GM18507 (cell line): ENCODE measurements at places on chromosomes 13 and 19.

GRCh38 chr13:114015111-114015968 is 41.5 kb upstream of the C13orf46 start:
- DNase-seq, result no peak

- no peak for DNase-seq
Measured at GRCh38 chr19:13228561-13228960, 78.3 kb downstream of the IER2 start.

GRCh38 chr13:39530916-39531315 is 72.1 kb downstream of the LHFPL6 start:
- no peak for DNase-seq

- no peak for DNase-seq
Measured at GRCh38 chr13:104295537-104295936, 1229.3 kb upstream of the SLC10A2 start.

DNA sequence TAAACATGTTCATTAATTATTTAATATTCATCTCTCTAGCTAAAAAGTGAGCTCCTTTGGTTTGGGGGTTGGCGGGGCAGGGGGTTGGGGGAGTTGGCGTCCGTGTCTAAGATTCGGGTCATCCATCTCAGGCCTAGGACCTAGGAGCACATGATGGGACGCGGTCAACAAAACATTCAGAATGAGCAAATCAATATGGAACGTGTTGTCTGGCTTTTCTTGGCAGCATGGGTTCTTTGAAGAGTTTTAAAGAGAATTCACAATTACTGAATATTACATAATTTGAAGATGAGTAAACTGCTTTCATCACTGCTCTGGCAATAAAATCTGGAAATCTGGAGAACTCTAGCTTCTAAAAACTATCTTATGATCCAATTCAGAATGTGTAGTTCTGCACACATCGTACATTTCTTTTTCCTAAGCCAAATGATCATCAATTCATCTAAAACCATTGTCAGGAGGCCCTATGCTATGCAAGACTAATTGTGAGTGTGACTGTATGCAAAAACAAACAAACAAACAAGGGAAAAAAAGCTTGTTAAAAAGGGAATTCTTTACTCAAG is 5.4 kb upstream of the ARGLU1 start:
- no peak for DNase-seq

- DNase-seq, result no peak
Measured at GRCh38 chr13:57640607-57641006, 9.1 kb downstream of the PCDH17 start.
